ENCODE measurements at places on chromosomes 3 and 15. TPM values are rescaled to one million over a fixed set of nuclear protein-coding genes. Genes with fewer than 3 reads are reported as not detected.

DNA sequence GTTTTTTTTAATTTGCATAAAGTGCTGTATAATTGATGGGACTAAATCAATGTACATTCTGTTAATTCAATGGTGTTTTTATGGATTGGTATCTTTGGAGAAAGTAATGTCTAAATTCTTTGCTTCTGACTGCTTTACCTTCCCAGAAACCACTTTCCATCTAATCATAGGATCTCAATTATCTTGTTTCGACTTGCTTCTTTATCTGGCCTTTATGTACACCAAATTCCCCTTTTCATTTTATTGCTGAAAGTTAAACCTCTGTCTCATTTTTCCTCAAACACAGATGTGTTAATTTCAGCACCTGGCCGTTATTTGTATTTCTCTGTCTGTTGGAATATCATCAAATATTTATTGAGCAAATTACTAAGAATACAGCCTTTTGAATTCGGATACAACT lies 287.3 kb upstream of the GBE1 start:
- no peaks in the 10 kb centered on the region for H3K4me1 ChIP-seq
- no peaks in the 10 kb centered on the region for H3K36me3 ChIP-seq
- H3K4me3 ChIP-seq = no peak overlapping the region

GRCh38 chr3:178058629-178059028 lies 477.6 kb upstream of the KCNMB2 start:
- H3K4me1 ChIP-seq = no peaks in the 10 kb centered on the region
- no peak overlapping the region for H3K4me3 ChIP-seq
- DNase-seq = no peak
- no peak overlapping the region for H3K27ac ChIP-seq
- H3K27me3 ChIP-seq = no peaks in the 10 kb centered on the region
- H3K36me3 ChIP-seq = no peaks in the 10 kb centered on the region

- no peak overlapping the region for H3K4me3 ChIP-seq
- H3K27ac ChIP-seq = no peak overlapping the region
- no peaks in the 10 kb centered on the region for H3K4me1 ChIP-seq
- DNase-seq = no peak
- no peaks in the 10 kb centered on the region for H3K36me3 ChIP-seq
Measured at GRCh38 chr3:168738527-168739325, 643.0 kb upstream of the GOLIM4 start.

DNA sequence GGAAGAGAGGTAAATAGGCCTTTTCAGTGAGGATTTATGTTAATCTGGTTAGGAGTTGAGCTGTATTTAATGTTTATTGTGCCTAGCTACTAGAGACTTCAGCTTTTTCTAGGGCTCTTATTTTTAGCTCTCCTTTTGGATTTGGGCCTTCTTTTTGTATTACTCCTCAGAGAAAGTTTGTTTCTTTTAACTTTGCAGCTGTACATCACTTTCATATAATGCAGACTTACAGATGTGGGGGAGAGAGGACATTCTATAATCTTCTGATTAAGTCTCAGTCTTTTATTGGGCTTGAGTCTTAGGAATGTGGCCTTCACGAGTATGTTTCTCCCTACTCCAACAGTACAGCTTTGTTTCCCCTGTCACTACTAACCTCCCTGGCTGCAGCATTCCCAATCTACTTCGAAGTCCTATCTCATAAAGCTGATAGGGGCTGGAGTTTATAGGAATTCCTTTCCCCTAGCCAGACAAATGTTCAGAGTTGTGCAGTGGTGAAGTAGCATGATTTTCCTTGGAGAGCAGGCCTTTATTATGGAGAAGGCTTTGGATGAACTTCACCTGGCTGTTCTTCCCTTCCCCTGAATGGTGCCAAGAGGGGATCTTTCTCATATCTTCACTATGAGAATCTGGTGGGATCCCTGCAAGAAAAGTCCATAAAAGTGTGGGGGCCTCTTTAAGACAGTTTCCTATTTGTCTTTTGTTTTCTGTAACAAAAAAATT lies 82.2 kb upstream of the CBLB start:
- H3K4me3 ChIP-seq = no peak overlapping the region
- no peak overlapping the region for H3K27ac ChIP-seq
- H3K27me3 ChIP-seq = no peaks in the 10 kb centered on the region
- no peaks in the 10 kb centered on the region for H3K4me1 ChIP-seq
- H3K36me3 ChIP-seq = no peaks in the 10 kb centered on the region
- DNase-seq = no peak

Gene TMPRSS7
- total RNA-seq = not detected

Gene CAND2
- 2.9 TPM for total RNA-seq
